ENCODE measurements at places on chromosomes 3 and 15. TPM values are rescaled to one million over a fixed set of nuclear protein-coding genes. Genes with fewer than 3 reads are reported as not detected.

GRCh38 chr3:135637013-135637412 lies 328.5 kb upstream of the PPP2R3A start:
- no peak for DNase-seq

DNA sequence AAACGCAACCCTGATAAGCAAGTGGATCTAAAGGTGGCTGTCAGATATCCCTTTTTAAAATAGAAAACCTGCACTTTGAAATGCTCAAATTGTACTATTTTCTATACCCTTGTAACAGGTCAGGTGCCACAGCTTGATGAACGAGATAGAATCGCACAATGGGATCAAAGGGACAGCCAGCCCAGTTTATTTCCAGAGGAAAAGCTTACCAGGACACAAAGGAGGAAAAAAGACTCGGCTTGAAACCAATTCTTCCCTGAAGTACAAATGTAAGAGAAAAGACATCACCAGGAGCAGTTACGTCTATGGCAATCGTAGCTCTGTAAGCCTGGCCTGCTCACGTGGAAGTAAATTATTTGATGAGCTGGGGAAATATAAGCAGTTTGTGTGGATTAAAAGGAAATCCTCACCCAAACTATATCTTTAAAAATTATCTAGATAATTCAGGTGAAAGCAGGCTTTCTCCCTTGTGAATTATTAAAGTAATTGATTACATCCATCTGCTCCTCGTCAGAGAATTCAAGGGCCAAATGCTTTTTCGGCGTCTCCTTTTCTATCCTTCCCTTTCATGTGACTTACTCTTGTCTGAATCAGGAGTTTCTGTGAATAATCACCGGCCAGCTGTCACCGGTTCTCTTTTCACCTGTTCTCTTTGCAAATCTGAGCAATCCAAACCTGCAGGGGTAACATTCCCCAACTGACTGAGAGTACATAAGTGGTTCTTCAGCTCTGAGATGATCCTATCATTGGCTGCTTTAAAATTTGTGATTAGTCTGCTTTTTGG lies 339.2 kb upstream of the ONECUT1 start:
- no peak for DNase-seq

DNA sequence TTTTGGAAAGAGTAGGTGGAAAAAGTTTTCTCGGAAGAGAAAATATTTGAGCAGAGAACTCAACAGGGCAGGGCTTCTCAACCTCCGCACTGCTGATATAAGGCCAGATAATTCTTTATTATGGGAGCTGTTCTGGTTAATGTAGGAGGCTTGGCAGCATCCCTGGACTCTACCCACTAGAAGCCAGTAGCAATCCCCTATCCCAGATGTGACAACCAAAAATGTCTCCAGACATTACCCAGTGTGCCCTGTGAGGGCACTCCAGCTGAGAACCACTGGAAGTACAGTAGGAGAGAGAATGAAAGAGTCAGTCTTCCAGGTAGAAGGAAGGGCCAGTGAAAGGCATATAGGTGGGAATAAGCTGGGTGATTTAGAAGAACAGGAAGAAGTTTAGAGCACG lies 647.8 kb upstream of the ADAMTS9 start:
- no peak for DNase-seq

DNA sequence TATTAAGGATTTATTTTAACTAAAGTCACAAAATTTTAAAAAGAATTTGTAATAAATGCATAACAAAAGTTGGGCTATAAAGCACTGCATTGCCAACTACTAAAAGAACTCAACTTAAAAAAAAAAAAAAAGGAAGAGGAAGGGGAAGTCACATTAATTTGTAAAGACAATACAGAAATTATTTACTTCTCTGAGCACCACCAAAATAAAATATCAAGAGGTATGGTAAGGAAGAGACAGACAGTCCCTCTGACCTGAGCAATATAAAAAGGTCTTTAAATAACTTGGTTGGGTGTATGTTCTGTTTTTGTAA lies 83.5 kb downstream of the UACA start:
- no peak for DNase-seq

- DNase-seq, result no peak
These were observed 53.3 kb upstream of the RAB6B start for GRCh38 chr3:133948996-133949395.

DNA sequence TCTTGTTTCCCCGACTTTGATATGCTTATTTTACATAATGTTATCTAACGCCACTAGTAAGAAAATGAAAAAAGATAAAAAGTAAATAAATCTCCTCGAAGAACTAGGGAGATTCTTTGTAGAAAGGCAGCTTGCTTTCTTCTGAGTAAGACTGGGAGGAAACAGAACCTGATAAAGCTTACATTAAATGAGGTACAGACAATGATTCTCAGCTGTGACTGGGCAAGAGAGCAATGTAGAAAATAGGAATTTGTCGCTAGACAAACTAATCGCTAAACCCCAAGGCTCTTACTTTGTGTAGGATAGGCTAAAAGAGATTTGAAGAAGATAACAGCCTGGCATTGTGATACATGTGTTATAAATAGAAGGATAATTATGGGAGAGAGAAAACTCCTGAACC lies 919.0 kb upstream of the ALCAM start:
- DNase-seq, result no peak

DNA sequence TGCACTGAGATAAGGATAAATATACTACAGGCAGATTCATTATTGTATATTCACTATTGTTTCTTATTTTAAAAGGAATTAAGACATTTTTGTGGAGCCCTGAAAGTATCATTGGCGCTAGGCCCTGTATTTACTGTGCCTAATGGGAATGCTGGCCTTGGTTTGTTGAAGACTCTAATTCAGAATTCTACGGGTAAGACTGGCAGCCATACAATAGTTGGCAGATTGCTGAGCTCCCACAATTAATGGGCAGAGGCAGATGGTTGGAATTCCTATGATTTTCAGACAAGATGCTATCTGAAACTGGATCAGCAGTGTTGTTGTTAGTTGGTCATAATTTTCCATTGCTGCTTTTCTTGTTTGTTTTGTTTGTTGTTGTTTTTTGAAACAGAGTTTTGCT lies 14.7 kb downstream of the PGBD4 start:
- DNase-seq, result no peak

GRCh38 chr3:183484431-183485075 lies 56.1 kb upstream of the MCF2L2 start:
- DNase-seq, result no peak

GRCh38 chr3:50978991-50979667 lies 304.4 kb downstream of the DOCK3 start:
- DNase-seq, result no peak

DNA sequence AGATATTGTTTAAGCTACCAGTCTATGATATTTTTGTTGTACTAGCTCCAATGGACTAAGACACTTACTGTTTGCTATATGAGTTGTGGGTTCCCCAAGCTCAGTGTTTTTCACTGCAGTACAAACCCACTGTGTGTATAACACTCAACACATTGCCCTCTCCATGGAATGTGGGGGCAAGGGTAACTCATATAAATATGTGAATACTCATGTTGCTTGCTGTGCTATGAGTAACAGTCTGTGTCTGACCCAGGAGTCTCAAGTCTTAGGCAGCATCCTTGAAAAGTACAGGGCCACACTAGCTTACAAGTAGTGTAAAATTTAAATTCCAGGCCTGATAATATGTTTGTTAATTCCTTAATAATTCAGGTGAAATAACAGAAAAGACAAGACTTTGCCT lies 22.5 kb upstream of the CNTN3 start:
- no peak for DNase-seq

DNA sequence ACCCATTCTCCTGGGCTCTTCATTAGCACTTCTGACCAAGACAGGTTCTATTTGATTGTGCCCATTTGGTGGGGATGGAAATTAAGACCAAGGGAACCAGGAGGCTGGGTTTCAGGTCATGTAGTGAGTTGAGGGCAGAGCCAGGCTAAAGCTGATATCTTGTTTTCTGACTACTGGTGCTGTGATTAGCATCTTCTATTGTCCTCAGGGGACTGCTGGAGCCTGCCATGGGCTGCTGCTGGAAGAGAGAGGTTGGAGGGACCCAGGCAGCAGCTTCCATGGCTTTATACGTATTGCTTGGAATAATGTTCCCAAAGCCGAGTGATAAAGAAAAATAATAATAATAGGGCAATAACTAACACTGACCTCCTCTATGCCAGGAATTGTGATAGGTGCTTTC lies 211.4 kb upstream of the ROPN1 start:
- DNase-seq, result no peak

DNA sequence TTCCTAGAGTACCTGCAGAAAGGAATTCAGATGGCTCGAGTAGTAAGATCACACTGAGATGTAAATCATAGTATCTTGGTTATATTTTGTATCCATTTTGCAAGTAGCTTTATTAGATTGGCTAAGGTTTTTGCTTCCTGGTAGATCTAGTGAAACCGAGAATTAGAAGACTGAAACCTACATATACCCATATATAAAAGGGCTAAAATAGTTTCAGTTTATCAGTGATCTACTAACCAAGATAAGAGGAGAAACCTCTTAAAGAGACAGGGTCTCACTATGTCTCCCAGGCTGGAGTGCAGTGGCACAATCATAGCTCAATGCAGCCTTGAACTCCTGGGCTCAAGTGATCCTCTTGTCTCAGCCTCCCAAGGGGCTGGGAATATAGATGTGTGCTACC lies 135.3 kb downstream of the PCCB start:
- no peak for DNase-seq

GPR27 gene
- total RNA-seq, result 13.8 TPM

ZBTB20 gene
- total RNA-seq, result 0.46 TPM

ST3GAL6 gene
- total RNA-seq, result 6.1 TPM

SEMA6D gene
- 3.7 TPM for total RNA-seq

IQCH gene
- total RNA-seq, result 0.88 TPM

Measured in H1 (cell line).